HS-5 (cell line): ENCODE measurements at places on chromosomes 1 and 21.
A peak's percentile ranks its signal among the peaks of the same experiment; 100 is the strongest.

- no peak for DNase-seq
These were observed 625 bp downstream of the KLHDC7A start for GRCh38 chr1:18481190-18481920.

DNA sequence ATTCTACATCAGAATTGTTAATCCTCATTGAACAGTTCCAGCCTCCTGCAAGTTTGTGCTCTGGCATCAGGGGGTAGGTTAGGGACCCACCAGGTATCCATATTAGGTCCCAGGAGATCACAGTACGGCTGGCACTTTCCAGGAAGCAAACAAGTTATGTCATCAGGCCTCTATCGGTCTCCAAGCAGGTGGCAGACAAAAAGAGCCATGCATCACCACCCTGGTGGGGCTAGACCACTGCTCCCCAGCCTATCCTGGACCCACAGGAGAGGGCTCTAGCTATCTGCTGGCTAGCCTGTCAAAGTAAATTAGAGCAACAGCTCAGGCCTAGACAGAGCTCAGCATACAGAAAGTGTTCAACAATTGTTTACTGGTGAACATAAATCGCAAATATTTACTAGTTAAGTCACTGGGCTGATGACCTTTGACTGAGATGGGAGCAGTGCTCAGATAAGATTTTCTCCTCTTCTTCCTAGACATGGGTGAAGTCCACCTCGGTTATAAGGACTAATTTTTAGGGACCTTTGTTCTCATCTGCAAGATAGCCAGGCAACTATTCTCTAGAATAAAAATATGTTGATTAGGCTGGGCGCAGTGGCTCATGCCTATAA lies 6.4 kb downstream of the NUAK2 start:
- no peak for DNase-seq

DNA sequence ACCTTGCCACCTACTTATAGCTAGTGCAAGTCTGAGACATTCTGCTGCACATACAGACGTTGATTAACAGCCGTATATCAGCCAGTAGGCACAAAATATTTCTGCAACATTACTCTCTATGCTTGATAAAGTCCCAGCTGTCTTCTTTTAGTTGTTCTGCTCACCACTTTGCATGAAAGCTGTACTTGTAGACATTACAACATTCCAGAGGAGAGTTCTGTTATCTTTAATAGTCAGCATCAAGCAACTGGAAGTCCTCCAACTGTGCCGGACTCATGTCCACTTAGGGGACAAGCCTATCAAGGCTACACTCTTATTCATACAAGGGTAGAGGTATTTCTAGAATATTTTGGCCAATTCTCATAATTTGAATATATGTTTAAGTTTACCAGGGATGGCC lies 50.0 kb downstream of the CACHD1 start:
- no peak for DNase-seq

DNA sequence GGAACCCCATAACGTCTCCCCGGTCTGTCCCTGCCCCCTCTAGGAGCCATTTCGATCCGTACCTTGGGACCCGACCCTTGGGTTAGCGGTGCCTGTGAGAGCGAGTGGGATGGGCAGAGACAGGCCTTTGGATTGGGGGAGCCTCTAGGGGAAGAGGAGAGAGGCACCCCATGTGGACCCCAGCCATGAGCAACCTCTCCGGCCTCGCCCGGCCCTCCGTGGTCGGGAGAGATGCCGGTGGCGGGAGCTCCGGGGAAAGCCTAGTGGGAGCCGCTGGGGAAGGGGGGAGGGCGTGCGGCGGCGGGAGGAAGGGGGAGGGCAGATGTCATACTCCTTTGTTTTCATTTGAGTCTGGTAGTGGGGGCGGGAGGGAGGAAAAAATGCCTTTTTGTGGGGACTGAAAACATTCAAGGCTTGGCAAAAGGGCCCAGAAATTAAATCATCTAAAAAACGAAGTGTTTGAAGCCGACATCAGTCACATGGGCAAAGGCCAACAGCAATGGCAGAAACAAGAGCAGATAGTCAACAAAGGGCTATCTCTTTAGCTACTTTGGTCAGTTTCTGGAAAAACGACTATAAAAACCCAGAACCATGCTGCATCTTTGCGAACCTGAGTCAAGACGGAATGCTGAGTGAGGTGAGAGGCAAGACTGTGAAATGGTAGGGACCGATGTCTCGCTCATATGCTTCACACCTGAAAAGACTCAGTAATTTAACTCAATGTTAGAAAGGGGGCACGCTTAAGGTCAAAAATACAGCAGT lies 758 bp downstream of the PTBP2 start:
- DNase-seq: peak; percentile 31

GRCh38 chr1:41525891-41526587 lies 41.6 kb upstream of the EDN2 start:
- DNase-seq: no peak
